Posterior vena cava (tissue), 2 donors: ENCODE measurements at places on chromosomes 13 and 19. TPM values are rescaled to one million over a fixed set of nuclear protein-coding genes. Genes with fewer than 3 reads are reported as not detected.

LPAR2 gene
- 5.5 TPM for total RNA-seq

NACC1 gene
- total RNA-seq: 37.6 TPM

NKG7 gene
- 4.8 TPM for total RNA-seq

LGALS7B gene
- not detected for total RNA-seq

CADM4 gene
- total RNA-seq: 3.3 TPM

CLC gene
- not detected for total RNA-seq

CERS1 gene
- 1.5 TPM for total RNA-seq

IL11 gene
- not detected for total RNA-seq

ZNF91 gene
- 43.0 TPM for total RNA-seq

OR4F17 gene
- not detected for total RNA-seq

GNG7 gene
- total RNA-seq: 6.1 TPM

LILRA5 gene
- 6.2 TPM for total RNA-seq

- no peak for DNase-seq
Observed at GRCh38 chr19:50553134-50553703, 15.0 kb downstream of the LRRC4B start.

GRCh38 chr19:35000647-35001501 lies 751 bp downstream of the GRAMD1A start:
- DNase-seq: peak; percentile 82

DNA sequence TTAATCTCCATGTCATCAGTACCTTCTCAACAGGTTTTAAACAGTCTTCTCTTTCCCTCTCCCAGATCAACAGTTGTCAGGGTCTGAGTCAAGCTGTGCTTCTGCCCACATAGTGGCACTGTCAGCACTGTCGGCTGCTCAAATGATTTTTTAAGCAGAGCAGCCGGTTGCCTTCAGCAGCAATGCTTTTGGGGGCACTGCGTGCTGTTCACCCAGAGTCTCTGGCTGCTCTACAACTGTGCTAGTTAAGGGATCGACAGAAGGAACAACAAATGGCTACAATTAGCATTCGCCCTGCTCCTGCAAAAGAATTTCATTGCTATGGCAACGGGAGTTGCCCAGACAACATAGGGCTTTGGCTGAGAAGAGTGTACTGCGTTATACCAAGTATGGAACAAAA lies 412.9 kb downstream of the DIAPH3 start:
- DNase-seq: no peak

DNA sequence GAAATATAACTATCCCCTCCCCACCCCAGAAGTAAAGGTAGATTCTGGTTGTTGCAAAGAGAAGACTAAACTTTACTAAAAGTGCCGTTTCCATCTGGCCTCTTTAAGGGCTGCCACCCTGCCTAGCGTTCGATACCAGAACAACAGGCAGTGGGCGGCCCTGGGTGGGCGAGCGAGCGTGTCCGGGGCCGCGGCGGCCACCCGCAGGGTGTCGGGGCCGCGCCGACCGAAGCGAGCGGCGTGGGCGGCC lies 2.6 kb downstream of the FGF9 start:
- no peak for DNase-seq

DNA sequence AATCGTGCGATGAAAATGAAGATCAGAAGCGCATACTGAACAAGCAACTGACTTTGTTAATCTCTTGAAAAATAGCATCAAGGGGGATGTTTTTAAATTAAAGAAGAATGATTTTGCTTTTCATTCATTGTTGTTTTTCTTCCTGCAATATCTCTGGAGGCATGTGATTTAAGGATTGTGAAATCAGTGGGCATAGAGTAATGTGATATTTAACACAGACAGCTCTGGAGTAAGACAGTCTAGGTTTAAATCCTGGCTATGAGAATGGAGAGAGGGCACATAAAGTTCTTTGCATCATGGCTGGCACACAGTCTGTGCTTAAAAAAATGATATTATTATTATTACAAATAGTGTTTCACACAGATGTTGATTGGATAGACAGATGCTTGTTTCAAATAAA lies 243.1 kb upstream of the NBEA start:
- DNase-seq: no peak

DNA sequence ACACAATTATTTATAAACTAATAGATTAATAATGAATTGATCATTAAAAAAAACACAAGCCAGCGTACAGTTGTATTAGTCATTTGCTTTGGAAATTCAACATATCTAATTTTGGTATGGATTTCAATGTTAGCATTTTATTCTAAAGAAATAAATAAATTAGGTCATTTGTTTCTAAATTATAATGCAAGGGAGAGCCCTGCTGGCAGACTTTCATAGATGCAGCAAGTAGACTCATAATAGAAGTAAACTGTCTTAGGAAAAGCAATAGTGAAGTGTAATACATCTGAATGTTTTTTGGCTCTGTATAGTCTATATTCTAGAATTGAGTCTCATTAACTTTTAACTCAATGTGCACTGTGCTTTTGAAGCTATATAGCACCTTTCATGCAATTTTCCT lies 982.4 kb upstream of the MIR17HG start:
- DNase-seq: no peak

DNA sequence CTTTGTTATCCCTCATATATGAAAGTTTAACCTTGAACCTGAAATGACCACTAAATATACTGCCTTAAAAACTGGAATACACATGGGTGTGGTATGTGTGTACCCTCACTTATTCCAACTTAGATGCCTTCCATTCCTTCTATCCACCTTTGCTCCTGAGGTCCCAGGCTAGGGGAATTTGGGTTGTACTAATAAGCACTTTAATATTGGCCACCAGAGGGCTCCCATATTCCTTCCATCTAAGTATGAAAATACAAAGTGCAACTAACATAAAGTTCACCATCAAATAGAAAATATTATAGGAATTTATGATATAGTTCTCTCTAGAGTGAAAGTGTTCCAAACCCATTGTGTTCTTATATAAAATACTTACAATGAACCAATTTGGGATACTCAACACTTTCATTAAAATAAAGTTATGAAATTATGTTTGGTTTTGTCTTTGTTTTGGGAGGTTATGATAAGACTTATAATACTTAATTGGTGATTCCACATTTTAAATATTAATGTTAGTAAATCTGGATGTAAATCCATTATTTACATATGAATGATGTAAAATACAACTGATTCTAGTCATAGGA lies 62.3 kb downstream of the ITGBL1 start:
- DNase-seq: no peak

DNA sequence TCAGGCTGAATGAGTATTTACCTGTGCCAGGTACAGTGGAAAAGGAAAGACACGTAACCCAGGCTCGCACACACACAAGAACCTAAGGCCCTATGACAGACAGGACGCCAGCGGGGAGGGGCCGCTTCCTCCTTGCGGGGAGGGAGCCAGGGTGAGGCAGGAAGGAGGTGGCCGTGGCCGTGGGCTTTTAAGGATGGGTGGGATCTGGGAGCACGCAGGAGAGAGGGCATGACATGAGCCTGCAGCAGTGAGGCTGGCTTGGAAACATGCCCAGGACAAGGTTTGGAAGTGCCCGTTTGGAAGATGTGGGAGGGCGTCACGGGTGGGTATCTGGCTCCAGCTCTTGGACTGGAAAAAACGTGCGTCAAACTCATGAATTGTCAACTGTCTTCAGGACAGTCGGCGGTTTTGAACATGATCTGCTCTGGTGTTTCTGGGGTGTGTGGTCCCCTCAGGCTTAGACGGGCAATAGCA lies 20.1 kb downstream of the SH3GL1 start:
- no peak for DNase-seq

DNA sequence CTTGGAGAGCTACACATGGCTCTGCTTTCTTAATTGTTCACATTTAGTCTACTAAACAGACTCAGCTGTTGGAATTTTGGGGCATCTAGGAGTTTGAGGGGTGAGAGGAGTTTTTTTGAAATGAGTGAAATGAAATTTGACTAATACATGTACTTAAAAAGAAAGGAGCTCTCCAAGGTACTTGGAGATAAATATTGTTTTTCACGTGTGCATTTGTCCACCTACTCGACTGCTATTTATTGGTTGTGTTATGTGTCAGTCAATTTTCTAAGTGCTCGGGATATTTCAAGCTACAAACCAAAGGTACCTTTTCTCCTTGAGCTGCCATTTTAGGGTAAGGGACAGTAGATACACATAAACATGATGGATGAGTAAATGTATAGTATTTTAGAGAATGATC lies 697.0 kb downstream of the LIG4 start:
- no peak for DNase-seq

- DNase-seq: no peak
Observed at GRCh38 chr13:50388481-50388880, 373.2 kb downstream of the KCNRG start.

GRCh38 chr13:34464011-34464410 lies 478.1 kb upstream of the NBEA start:
- DNase-seq: no peak

GRCh38 chr13:76271728-76272232 lies 614.4 kb downstream of the KCTD12 start:
- no peak for DNase-seq

GRCh38 chr13:65613004-65613403 lies 1617.1 kb downstream of the PCDH9 start:
- no peak for DNase-seq

- DNase-seq: no peak
Observed at GRCh38 chr19:10655457-10656312, 1.5 kb downstream of the ILF3 start.

GRCh38 chr13:110912651-110913051 lies 2.2 kb downstream of the ANKRD10 start:
- DNase-seq: no peak

GRCh38 chr19:49818649-49819370 lies 721 bp downstream of the MED25 start:
- no peak for DNase-seq

GRCh38 chr19:41350735-41351338 lies 2.9 kb downstream of the TGFB1 start:
- DNase-seq: no peak

DNA sequence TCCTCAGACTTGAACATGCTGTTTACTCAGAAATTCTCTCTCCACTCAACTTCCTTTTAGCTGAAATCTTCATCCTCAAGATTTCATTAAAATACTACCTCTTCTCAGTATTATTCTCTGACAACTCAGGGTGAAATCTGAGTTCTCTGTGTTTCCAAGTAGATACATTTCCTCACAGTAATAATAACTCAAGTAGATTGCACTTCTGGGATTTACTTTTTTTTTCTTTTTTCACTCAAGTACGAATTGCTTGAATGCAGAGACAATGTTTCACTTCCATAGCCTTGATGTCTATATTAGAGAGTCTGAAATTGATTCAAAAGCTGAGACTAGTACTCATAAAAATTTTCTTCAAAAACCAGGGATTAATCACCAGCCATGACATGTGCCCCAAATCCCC lies 166.4 kb downstream of the SLITRK5 start:
- no peak for DNase-seq

GRCh38 chr19:36436531-36436930 lies 18.1 kb upstream of the ZFP82 start:
- DNase-seq: no peak

GRCh38 chr13:104937881-104938280 lies 1597.6 kb downstream of the EFNB2 start:
- no peak for DNase-seq

GRCh38 chr19:51071095-51071405 lies 6.2 kb upstream of the KLK13 start:
- DNase-seq: no peak

DNA sequence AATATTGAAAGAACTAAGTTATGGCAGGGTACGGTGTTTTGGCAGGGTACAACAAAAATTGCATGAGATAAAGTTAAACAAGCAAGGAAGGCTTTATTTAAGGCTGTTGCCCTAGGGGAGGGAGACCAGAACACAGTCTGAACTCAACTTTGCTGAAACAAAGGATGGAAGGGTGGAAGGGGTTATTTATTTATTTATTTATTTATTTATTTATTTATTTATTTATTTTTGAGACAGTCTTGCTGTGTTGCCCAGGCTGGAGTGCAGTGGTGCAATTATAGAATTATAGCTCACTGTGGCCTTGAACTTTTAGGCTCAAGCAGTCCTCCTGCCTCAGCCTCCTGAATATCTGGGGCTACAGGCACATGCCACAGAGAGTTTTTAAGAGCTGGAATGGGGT lies 75.9 kb downstream of the HS6ST3 start:
- no peak for DNase-seq

DNA sequence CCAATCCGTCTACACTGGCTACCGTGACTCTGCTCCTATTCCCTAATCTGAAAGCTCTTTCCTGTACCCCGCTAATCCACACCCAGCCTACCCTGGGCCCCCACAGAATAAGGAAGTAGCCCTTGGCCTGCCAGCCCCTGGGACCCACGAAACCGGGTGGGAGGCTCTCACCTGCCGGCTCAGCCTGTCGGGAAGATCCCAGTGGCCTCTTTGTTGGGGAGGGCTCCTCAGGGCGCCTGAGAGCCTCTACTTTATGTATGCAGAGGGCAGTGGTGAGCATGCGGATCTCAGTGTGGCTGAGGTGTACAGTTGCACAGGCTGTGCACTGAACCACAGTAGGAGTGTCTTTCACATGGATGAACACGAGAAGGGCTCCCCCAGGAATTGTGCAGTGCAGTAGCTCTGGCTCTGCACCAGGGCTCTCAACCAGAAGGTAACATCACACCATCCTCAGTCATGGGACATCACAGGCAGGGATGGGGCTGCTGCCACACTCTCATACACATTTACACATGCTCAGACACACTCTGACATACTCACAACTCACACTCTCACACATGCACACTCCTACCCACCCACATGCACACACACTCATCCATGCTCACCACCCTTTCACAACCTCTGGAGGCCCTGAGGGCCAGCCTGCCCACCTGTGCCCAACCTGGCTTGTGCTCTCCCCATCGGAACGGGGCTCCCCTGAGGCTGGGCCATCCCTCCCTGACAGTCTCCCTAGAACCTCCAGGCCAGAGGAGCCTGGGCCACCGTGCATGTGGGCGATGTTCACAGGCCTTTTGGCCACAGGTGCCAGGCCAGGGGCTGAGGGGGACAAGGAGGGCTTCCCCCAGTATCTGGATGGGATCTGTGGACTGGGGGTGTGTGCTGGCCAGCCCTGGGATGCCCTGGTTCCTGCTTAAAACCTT lies 135.0 kb downstream of the URI1 start:
- DNase-seq: peak; percentile 74

DNA sequence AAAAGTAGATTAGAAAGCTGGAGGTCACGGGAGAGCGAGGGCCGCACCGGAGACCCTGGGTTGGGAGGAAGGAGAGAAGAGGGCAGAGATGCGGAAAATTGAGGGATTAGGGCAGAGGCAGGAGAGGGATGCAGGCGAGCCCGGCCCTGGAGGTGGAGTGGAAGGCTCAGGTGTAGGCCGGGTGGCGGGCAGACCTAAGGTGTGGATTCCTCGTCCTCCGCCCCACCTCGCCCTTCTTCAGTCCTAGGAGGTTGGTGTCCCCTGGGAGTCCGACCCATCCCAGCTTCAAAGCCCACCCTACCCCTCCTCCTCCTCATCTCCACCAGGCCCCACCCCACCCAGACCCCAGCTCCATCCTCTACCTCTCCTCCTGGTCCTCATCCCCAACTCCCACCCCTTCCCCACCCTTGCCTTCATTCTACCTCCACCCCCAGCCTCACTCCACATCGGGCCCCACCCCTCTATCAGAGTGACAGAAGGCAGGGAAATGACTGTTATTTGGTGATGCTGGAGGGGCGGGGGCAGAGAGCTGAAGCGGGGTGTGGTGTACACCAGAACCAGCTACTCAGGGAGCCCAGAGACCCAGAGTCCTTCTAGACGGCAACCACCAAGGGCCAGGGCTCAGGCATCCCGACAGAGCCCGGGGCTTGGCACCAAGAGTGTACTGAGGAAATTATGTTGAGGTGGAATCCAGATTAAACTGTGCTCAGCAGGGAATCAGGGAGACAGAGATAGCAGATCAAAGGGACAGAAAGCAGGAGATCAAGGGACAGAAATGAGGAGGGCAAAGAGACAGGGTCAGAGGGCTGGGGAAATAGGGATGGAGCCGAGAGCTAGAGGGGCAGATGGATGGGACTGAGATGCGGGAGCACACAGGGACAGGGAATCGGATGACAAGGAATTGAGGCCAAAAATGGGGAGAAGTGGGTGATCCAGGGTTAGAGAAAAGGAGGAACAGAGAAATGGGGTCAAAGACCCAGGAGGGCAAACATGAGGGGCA lies 6.4 kb downstream of the ERFL start:
- no peak for DNase-seq
